ENCODE measurements at places on chromosomes 11 and 22.

DNA sequence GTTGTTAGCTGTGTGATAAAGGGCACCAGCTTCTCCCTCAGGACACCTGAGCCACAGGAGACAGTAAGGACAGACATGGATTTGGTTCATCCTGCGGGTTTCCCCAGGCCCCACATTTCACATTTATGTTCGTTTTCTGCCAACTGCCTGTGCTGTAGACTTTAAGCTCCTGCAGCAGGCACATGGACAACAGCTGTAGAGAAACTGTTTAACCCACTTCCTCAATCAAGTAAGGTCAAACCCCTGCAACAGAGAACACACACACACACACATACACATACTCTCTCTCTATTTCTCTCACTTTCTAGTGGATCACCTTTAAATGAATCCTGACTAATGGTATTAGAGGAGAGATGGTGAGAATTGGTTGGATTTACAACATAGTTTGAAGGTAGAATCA is 90.7 kb downstream of the C11orf87 start:
- no peak for DNase-seq

DNA sequence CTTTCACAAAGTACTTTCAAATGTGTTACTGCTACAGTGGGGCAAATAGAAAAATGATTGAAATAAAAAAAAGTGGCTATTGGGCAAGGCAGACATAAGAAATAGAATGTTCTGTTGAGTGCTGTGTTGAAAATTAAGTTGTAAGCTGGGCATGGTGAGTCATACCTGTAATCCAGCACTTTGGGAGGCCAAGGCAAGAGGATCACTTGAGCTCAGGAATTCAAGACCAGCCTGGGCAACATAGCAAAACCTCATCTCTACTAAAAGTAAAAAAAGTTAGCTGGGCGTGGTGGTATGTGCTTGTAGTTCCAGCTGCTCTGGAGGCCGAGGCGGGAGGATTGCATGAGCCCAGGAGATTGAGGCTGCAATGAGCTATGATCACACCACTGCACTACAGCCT is 26.9 kb upstream of the LDHA start:
- DNase-seq = no peak

GRCh38 chr22:48493733-48494132 is 1333.9 kb downstream of the BRD1 start:
- no peak for DNase-seq

DNA sequence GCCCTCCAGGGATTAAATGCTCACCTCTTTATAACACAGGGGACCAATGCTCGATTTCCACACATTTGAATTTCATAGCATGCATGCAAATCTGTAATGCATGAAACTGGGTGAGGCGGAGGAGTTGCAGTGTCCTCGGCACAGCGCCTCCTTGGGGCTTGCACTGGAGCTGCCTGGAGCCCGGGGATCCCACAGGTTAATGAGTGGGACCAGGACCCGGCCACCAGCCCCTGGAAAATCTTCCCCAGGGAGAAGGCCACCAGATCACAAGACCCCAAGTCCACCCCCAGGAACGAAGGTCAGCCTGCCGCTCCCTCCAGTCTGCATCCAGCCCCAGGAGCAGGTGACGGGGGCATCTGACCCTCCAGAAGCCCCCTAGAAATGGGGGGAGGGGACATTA is 119.1 kb downstream of the MN1 start:
- no peak for DNase-seq

GRCh38 chr11:126598344-126599216 is 243.1 kb downstream of the ST3GAL4 start:
- no peak for DNase-seq

GRCh38 chr11:23974051-23974450 is 522.8 kb upstream of the LUZP2 start:
- DNase-seq = no peak

- no peak for DNase-seq
Observed at GRCh38 chr11:101442171-101442570, 141.6 kb downstream of the TRPC6 start.

- no peak for DNase-seq
Observed at GRCh38 chr11:26142891-26143290, 189.0 kb upstream of the ANO3 start.

- DNase-seq = no peak
Observed at GRCh38 chr11:82901922-82902485, 468 bp downstream of the DDIAS start.

GRCh38 chr11:116879800-116880625 is 42.6 kb upstream of the APOA1 start:
- DNase-seq = peak; percentile 73

GRCh38 chr11:68749229-68750123 is 1.8 kb downstream of the TESMIN start:
- no peak for DNase-seq

- no peak for DNase-seq
Observed at GRCh38 chr22:29860006-29860766, 22.1 kb upstream of the ASCC2 start.

- DNase-seq = no peak
Observed at GRCh38 chr22:49255154-49255553, 572.5 kb downstream of the BRD1 start.

GRCh38 chr11:15750535-15751308 is 605.6 kb downstream of the SOX6 start:
- no peak for DNase-seq

DNA sequence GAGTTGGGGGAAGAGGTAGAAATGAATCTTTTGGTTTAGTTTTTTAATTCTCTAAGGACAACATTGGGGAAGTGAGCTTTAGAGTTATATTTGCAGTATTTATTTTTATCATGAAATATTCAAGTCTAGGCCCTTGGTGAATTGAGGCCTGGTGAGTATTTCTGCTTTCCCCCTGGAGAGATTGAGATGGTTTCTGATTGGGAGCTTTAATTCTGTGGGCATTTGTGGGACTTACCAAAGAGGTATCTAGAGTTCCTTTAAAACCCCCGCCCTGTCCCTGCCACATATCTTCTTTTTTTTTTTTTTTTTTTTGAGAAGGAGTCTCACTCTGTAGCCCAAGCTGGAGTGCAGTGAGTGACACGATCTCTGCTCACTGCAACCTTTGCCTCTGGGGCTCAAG is 9.6 kb downstream of the ACO2 start:
- DNase-seq = no peak

GRCh38 chr11:47007579-47007978 is 71.0 kb downstream of the CSTPP1 start:
- no peak for DNase-seq

- no peak for DNase-seq
Observed at GRCh38 chr22:45424241-45424731, 10.8 kb downstream of the RIBC2 start.

DNA sequence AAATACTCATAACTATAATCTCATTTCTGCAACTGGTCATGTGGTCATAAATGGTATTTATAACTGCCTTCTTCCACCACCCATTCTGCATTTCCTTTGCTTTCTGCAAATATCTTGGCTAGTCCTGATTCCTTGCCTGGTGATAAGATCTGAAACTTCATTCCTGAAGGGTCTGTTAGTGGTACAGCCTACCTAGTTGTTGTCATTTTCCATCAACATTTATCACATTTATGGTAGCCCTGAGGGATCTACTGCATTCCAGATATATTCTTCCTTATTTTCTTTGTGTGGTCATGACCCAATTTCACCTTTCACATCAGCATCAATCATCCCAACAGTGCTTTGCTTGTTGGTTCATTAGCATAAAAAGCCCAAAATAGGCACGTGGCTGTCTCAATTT is 50.1 kb downstream of the DDX6 start:
- DNase-seq = no peak

DNA sequence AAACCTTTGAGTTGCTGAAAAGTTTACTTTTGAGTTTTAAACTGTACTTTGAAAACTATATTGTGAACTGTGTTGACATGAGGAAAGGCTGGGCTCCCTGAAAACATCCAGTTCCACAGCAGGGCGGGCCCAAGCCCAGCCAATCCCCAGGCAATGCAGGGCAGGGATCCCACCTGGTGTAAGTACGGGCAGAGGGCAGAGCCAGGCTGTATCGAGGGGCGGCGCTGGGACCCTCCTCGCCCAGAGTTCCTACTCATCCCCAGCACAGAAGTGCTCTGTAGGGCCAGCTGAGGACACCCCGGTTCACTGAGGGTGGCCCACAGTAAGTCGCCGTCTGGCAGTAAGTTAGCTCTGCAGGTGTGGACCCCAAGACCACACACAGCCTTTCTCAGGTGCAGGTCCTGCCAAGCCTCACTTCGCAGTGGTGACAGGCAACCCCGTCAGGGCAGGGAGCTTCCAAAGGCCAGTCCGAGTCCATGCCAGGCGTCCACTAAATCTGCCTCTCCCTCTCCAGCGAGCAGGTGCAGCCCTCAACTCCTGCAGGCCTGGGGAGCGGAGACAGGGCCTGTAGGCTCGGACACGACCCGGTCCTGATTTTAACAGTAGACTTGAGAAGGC is 6.3 kb downstream of the RASSF7 start:
- DNase-seq = no peak

DNA sequence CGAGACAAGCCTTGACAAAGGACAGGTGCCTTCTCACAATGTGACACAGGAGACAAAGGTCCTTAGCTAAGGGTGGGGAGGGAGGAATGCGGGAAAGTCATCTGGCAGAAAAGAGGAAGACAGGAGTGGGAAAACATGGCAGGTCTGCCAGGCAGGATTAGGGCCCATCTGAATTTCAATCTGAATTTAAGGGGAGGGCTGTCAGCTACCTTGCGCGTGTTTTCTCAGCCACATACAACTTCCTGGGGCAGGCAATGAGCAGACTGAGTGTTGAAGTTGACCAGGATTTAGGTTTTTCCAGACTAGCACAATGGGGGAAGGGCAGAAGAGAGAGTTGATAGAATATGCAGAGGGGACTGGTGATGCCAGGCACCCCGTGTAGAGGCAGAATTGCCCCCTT is 66.7 kb upstream of the LARGE1 start:
- DNase-seq = no peak

DNA sequence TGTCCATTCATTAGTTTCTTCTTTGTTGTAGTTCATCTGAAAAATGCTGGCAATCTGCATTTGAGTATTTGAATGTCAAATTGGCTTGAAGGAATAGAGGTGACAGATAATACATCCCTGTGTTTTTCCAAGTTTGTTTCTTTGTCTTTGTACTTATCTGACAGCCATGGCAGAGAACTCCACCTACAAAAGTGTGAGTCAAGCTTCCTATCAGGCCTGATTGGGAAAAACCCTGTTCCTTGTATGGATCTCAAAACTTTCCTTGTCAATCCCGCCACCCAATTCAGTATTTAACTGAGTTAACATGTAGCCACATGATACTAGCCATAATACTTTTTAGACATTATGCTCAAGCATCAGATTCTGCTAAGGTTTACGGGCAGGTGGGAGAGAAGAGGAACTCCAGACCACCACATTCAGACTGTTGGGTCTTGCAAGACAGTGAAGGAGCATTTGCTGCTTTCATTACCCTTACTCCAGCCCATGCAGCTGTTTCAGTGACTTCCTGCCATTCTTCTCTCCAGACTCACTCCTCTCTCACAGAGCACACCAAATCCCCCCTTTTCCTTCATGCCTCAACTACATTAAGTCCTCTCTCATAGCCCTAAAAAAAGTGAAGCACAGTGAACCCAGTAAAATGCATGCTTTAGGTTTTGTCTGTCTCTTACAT is 65.9 kb downstream of the BLID start:
- DNase-seq = no peak

DNA sequence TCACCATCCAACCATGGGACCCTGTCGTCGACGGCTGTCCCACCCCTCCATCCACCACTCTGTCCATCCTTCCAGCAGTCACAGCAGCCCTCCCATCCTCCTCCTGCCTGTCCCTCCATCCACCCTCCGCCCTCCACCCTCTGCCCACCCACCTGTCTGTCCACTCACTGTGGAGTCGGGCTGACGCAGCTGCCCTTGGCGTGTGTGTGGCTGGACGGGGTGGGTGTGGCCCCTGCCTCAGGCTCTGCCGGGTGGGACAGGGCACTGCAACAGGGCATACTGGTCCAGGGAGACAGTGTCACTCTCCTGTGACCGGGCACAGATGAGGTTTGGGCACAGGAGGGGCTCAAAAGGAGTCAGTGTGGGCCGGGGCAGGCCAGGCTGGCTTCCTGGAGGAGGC is 1.9 kb downstream of the PKP3 start:
- DNase-seq = no peak

- DNase-seq = no peak
Observed at GRCh38 chr11:80241766-80242165, 800.9 kb upstream of the TENM4 start.

- DNase-seq = no peak
Observed at GRCh38 chr11:498297-499181, 8.5 kb downstream of the RNH1 start.
